ENCODE measurements at places on chromosomes 3 and 15. TPM values are rescaled to one million over a fixed set of nuclear protein-coding genes. Genes with fewer than 3 reads are reported as not detected.

Gene ZNF654
- 54.7 TPM for total RNA-seq

DNA sequence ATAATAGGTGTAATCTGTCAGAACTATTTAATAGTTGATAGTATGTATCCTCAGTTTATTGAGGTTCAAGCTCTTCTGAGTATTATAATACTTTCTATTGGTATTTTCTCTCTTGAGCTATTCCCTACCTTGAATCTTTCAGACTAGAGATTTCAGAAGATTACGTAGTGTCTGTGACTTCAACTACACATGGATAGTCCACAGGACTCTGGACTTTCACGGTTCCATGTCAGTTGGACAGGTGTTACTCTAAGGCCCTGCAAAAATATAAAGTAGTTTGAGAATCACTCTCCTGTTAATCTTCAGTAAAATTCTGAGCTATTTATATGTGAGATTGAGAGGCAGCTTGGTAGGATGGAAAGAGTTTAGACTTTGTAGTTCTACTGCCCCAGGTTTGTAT, 353.5 kb upstream of the TPRG1 start:
- no peak for DNase-seq

DNA sequence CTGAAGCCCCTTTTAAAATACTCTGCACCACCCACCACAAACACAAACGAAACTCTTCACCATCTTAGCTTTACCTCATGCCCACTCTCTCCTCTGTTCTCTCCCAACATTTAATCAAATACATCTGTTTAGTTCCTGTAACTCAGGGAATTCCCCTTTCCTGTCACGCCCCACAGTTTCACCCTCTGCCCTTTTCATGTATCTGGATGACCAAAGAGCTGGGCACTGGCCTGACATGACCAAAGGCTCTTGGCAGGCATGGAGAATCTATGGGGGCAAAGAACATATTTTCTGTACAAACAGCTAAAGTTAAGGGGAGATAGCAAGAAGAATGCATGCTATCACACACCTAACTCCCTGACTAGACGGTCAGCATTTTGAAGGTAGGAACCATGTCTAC, 270.0 kb downstream of the TBL1XR1 start:
- no peak for DNase-seq

DNA sequence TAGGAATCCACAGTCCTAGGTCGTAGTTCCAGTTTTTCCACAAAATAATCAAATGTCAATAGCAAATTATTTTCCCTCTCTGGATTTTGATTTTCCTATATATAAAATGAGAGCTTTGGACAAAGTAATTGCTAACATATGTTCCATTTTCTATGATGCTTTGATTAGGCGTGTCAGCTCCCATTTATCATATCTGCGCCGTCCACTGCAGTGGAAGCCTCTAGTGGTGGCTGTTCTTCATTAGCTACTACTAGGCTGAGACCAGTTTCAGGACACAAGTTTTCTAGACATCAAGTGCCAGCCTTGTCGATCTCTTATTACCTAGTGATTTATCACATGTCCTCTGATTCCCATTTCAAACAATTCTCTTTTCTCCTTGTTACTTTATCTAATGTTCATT, 271.5 kb downstream of the TUSC7 start:
- no peak for DNase-seq

Gene PHLDB2
- total RNA-seq: 173 TPM

DNA sequence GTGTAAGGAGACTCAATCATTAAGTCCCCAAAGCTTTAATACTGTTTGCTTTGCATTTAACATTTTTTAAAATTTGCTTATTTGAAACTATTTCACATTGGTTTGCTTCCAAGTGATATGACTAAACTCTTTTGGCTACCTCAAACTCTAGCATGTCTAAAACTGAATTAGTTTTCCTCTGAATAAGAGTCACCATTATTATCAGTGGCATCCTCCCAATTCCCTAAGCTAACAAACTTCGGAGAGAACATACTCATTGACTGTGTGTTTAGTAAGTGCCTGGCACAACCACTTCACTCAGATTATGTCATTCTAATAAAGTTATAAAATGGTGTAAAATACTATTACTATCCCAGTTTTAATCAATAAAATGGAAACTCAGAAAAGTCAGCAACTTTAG, 21.9 kb downstream of the ATOSA start:
- DNase-seq: no peak

DNA sequence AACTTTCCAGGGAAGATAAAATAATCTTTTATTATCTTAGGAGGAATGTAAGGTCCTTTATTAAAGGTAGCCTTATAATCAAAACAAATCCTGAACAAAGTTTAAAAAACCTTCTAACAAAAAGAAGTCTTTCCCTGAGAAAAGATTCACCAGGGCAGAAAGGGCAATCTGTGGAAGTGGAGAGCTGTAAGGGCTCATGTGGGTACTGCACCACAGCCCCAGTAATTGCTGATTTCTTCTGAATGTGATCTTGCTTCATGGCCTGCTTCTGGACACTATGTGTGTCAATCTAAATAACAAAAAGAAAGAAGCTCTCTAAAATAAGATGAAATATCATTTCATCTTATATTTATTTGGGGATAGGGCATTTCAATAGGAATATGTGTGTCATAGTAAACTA, 1501.6 kb downstream of the OTOL1 start:
- DNase-seq: no peak

DNA sequence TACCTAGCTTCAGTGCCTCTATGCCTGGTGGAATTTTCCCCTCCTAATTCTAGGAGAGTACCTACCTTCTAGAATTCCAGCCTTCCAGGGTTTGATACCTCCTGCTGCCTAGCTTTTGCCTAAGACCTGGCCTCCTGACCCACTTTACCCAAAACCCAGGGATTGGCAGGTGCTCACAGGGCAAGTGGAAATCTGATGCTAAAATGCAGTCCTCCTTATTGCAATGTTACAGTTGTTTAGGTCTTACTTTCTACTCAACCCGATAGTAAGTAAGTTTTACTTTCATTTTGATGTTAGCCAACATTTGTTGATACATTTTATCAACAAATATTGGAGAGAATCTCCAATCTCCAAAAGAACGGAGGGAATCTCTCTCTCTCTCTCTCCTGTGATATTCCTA, 275.9 kb downstream of the DOCK3 start:
- no peak for DNase-seq

- DNase-seq: no peak
Measured at GRCh38 chr15:90595763-90596155, 66.0 kb downstream of the CRTC3 start.

- no peak for DNase-seq
Measured at GRCh38 chr15:85777250-85778106, 17.2 kb downstream of the KLHL25 start.

Gene CYFIP1
- total RNA-seq: 85.0 TPM

DNA sequence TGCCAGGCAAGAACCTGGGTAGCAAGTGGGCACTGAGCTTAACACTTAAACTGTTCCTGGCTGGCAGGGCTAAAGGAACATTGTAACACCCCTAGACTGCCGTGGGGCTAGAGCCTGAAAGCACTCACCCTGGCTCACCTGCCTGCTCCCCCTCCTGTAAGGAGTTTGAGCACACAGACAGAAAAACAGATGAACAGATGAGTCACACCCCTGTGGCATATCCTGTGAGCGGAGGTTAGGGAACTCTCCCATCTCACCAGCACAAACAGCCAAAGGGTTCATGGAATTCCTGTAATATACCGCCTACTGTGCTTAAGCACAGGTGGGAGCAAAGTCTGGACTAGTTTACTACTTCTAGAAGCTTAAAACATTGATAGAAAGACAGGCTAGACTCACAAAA, 300.1 kb downstream of the ROBO1 start:
- no peak for DNase-seq

DNA sequence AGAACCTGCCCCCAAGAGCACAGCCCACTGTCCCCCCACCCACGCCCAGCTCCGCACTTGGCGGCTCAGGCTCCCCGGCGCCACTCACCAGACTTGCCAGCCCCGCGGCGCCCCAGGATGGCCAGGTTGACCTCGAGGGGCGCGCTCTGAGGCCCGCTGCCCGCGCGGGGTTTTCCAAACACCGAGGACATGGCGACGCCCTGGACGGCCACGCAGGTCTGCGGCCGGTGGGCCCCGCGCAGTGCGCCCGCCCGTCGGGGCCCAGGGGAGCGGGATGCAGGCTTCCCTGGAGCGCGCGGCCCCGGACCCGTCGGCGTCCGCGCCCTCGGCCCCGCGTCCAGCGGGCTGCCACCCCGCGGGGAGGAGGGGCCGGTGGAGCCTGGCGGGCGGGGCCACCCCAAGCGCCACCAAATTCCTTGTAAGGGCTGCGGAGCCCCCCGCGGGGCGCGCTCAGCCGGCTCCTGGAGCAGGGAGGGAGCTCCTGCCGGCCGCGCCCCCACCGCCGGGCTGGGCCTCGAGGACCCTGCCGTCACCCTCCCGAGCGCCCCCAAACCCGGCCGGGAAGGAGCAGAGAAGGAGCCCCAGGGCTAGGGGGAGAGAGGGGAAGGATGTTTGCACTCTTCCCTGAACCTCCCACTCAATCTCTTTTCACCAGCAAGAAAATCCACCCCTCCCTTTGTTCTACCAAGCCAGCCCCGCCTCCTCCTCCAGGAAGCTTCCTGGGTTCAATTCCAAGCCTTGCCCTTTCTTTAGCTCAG, at the start of gene RASL12:
TSS of gene RASL12 (minus strand) at position 347 of the 758 bp plus-strand sequence. CDS start at position 191, 156 bp downstream.
- no peak for DNase-seq

DNA sequence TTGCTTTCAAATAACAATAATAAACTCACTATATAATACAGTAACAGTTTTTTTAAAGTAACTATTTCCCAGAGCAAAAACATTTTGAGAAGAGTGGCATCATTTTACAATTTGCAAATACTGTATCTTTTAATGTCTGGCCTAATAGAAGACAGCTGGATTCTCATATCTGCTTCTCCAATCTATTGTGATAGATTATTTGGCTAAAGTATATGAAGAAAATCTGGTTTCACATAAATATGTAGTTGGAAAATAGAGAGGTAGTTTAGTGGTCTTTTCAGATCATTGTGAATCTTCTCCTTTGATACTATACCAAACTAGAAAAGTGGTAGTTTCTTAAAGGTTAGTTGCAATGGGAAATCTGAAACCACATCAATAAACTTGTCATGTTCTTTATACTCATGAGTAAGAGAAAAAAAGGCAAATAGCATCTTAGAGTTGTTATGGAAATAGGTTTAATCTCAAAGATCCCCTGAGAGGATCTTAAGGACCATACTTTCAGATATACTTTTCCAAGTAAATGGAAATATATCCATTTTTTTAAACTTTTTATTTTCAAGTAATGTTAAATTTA, 124.8 kb upstream of the NR2E3 start:
- DNase-seq: no peak

DNA sequence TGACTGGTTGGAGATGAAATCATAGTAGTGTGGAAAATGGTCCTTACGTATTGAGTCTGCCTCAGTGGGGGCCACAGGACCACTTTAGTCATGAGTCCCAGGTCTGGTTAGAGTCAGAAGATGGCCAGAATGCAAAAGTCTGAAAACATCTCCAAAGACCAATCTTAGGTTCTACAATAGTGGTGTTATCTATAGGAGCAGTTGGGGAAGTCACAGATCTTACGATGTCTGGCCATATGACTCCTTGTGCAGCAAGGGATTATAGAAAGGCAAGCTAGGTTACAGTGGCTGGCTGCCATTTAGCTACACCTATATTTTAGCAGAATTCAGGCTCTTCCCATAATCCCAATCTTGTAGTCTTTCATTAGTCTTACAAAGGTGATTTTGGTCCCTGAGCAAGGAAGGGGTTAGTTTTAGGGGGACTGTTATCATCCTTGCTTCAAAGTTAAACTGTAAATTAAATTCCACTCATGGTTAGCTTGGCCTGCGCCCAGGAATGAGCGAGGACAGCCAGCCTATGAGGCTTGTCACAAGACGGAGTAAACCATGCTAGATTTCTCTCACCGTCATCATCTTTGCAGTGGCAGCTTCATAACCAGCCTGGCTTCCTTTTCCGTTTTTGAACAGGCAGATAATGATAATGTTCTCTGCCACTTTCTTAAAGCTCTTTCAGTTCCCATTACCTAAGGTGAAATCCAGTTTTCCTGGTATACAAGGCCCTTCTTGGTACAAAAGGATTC, 134.1 kb downstream of the VPS8 start:
- DNase-seq: no peak
